A549 (cell line): ENCODE measurements at places on chromosomes 2 and 18.

DNA sequence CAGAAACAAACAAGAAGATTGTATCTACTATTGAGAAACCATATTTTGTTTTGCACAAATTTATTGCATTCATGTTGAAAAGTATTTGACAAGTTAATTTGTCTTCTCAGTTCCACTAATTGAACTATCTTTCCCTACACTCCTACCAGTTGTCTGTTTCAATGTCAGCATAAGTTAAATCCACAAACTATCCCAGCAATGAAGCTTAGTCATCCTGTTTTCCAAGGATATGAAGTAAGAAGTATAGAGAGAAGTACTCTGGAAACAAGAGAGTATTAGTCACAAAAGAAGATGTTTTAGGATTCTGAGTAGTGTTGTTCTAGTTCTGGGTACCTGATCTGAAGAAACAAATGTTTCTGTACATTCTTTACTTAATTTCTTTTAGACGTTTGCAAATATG lies 261.6 kb upstream of the ZNF804A start:
- DNase-seq: no peak

GRCh38 chr2:189226017-189226416 lies 46.5 kb upstream of the COL5A2 start:
- DNase-seq: peak; percentile 77

DNA sequence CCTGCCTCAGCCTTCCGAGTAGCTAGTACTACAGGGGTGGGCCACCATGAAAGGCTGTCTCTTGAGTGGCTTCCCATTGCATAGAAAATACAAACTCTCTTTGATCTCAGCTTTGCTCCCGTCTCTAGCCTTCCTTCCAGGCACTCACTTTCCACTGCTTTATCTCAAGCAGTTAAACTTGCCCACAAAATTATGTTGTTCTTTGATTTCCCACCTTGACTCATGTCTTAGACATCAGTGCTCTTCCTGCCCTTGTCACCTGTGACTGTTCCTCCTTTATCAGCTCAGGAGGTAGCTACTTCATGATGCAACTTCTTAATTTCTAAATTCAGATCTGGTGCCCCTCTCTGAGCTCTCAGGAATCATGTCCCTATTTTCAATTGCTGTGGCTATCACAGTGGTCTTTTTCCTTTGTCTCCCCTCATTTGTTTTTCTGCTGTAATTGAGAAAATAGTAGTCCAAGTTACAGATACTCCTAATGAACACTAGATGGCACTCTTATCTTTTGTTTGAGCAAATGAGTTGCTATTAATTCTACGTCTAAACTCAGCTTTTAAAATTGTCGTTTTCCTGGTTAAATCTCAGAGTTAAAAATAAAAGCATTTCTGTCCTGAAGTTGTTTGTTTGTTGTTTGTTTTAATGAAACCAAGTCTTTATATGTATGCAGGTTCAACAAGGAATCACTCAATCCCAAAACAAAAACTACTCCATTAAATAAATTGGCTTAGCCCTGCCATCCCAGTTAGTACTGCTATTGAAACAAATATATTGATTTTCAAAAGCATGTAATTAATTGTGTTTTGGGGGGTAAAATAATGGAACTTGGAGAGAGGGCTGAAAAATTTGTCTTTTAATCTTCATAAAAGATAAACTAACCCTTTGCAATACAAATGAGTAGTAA lies 46.9 kb upstream of the GREB1L start:
- peak; percentile 29 for DNase-seq

GRCh38 chr2:224970311-224970710 lies 72.0 kb downstream of the DOCK10 start:
- DNase-seq: no peak

DNA sequence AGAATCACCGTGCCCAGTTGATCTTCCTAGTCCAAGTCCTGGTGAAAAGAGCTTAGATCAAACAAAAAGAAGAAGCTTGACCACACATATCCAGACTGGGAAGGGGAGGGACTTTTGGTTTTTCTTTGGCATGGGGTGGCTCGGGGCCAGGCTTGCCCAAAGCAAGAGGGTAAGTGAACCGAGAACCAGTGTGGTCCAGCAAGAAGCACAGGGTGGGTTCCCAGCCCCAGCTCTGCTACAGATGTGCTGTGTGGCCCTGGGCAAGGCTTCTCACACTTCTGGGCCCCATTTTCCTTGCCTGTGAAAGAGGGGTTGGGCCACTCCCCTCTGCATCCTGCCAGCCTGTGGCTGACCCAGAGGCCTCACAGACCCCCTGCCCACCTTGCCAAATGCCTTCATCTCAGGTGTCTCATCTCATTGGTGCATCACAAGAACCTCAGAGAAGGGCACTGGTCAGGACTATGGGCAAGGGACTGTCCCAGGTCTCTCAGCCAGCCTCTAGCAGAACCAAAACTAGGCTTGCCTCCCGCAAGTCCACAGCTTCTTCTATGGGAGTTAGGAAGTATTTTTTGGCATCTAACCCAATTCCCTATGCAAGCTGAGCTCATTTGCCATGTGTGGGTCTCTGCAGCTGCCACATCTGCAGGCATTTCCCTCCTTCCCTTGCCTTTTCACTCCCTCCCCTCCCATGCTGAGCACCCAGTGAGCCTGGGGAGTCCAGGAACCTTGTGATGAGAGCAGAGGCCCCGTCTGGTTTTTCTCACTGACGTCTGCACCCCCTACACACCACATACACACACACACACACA lies 6.9 kb downstream of the ATP6V1B1 start:
- no peak for DNase-seq
